Adipocyte (in vitro differentiated cells): ENCODE measurements at places on chromosomes 12 and 14.

DNA sequence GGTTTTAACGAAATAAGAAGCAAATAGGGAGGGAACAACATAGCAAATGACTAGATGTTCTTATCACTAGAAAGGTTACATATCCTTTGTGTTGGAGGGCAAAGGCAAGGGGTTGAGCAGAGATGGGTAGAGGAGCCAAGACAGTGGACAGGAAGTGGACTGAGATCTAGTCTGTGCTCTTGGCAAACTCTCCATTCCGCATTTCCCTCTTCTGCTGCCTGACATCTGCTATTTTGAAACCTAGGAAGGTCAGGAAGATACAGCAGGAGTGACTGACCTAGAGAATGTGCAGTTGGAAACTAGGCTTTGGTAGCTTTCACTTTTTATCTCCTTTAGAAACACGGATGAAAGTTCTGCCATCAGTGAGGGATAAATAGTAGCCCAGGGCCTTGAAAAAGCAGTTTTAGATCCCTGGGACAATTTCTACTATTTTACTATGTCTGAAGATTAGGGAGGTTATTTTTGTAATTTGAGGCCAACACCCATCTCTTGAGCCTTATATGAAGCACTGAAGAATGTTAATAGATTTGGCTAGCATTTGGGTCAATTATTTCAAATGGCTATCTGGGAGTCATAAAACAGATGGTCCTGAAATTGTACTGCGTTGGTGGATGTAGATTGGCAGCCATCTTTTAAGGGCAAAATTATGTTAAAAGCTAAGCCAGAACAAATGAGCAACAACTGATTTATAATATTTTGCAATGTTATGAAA, 410.3 kb downstream of the PCNX1 start:
- no peak for DNase-seq

DNA sequence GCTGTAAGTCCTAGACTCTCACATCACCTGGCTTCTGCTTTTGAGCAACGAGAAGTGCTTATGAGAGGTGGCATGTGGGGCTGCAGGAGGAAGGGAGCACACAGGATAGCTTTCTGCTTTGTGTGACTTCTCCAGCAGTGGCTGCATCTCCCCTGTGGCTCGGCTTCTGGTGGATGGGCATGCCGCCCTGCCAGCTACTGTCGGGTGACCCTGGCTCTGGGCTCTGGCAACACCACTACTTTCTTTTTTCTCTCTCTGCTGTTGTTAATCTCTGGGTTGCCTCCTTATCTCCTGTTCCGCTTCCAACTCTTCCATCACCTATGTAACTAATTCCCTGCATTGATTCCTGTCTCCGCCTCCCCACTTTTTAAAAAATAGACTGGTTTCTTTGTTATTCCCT, 209.1 kb upstream of the DAAM1 start:
- DNase-seq: no peak

GRCh38 chr12:38745601-38746000, 159.8 kb downstream of the CPNE8 start:
- no peak for DNase-seq

- DNase-seq: no peak
These were observed 3.4 kb downstream of the CYP46A1 start for GRCh38 chr14:99687284-99688209.

DNA sequence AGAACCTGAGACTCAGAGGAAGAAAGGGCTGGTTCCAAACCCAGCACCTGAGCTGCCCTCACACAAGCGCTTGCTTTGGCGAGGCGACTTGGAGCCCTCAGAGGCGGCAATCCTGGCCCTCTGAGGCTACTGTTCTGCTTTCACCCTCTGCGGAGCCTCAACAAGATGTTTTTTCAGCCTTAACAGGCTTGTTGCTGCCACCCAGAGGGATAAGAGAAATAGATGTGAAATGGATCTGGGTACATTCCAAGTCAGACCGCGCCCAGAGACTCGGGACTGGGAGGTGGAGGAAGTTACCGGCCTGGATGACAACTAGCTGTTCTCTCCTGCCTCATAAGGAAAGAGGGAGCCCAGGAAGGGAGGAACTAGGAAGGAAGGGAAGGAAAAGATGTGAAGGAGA, 89.6 kb downstream of the TTC7B start:
- DNase-seq: peak; percentile 54

GRCh38 chr12:127621366-127621765, 645.6 kb upstream of the TMEM132C start:
- no peak for DNase-seq

GRCh38 chr12:96414637-96415036, 14.4 kb upstream of the CDK17 start:
- DNase-seq: no peak

DNA sequence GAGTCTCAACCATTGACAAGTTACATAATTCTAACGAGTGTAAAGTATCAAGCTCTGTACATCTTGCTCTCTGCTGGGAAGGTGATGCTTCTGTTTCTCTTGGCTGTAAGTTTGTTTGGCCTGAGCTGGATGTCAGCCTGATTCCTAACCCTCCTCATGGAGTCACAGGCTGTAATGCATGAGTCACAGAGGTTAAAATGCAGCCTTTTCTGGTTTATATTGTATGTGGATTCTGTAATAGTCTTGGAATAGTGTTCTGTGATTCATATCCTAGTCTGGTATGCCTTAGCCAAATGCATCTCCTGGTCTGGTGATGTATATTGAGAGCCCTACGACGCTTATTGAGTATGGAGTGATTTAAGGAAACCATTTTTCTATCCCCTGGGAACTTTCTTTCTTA, 104.5 kb upstream of the FRMD6 start:
- peak; percentile 97 for DNase-seq

GRCh38 chr14:85762526-85762925, 232.6 kb downstream of the FLRT2 start:
- DNase-seq: no peak

DNA sequence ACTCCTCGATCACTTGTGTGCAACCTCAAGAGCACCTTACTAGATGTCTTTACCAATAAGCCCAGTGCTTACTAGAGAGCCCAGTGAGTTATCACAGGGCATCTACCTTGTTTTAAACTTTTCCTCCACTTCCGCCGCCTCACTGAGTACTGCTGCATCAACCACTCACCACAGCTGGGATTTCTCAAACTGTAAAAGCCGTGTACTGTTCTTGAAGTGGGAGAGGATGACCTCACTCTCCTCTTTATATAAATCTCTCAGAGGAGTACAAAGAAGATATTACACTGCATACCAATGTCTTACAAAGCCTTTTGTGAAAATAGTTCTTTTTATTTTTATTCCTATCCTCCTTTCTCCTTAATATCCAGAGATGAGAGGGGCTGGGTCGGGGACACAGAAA, 94.1 kb downstream of the PLCZ1 start:
- peak; percentile 45 for DNase-seq

- DNase-seq: no peak
These were observed 231.1 kb downstream of the SLC2A13 start for GRCh38 chr12:39874785-39875184.

GRCh38 chr14:40983604-40984003, 623.1 kb upstream of the LRFN5 start:
- DNase-seq: no peak

DNA sequence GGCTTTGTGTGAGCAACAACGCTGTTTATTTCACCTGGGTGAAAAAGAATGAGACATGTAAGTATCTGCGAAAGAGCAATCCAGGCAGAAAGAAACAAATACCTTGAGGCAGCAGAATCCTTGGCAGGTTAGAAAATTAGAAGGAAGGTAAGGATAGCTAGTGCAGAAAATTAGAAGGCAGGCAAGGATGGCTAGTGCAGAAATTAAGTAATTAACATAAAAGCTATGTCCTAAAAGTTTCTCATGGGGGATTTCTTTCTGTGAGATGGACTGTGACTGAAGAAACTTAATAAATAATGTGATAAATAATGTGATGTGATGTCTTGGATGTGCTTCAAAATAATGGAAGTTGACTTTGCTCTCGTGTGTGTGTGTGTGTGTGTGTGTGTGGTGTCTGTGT, 9.9 kb upstream of the TRIP11 start:
- DNase-seq: no peak

DNA sequence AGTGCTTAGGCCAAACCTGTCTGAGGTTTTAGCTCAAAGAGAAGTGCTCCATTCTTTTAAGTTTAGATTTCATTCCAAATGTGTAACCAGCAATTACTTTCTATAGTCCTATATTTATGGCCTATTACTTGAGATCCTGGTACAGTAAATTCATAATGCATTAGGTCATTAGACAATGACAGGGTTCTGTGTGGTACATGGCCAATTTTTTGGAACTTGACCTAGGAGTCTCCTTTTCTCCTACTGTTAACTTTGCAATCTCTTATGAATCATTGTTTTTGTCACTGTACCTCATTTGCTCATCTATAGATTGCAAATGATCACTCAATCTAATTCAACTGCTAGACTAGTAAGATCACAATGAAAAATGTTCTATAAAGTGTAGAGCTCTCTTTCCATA, 136.7 kb downstream of the PDE3A start:
- no peak for DNase-seq

- no peak for DNase-seq
These were observed 230.0 kb downstream of the ZFP36L1 start for GRCh38 chr14:68562911-68563250.

- DNase-seq: no peak
These were observed 18.5 kb downstream of the HPD start for GRCh38 chr12:121839993-121840761.

GRCh38 chr12:15299947-15300346, 22.4 kb upstream of the PTPRO start:
- DNase-seq: no peak

DNA sequence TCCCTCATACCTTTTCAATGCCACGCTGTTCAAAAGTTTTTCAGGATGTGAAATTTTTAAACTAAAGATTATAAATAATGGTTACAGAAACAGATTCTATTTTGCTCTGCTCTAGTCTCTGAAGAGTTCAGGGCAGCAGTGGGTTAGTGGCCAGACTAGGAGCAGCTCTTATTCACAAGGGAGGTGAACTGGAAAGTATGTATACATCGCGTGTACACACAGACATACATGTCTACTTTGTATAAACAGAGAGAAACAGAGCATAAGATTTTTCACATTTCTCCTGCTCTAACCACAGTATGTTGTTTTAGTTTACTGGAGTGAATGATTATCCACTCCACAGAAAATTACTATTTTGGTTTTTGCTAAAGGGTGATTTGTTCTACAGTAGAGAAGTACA, 74.4 kb upstream of the CRY1 start:
- DNase-seq: peak; percentile 40

- peak; percentile 70 for DNase-seq
These were observed 149.0 kb downstream of the TGFB3 start for GRCh38 chr14:75832621-75833297.

- no peak for DNase-seq
These were observed 67.6 kb upstream of the GRIN2B start for GRCh38 chr12:14048941-14049545.

DNA sequence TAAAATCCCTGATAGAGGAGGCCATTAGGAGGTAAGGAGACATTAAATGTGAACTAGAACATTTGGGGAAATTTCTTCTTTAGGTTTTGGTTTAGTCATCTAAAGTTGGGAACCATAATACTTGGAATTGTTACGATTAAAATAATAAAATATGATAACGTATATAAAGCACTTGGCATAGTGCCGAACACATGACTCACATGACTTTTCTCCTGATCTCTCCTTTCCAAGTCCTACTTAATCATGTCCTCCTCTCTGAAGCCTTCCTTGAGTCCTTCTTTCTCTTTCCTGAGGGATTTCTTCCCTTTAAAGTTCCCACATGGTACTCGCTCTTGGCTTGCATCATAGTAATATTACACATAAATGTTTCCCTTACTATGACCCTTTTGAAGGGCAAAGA, 20.0 kb downstream of the BEST3 start:
- no peak for DNase-seq

GRCh38 chr12:6049992-6050391, 74.5 kb downstream of the VWF start:
- no peak for DNase-seq

GRCh38 chr14:28589792-28590191, 176.8 kb upstream of the FOXG1 start:
- DNase-seq: no peak

GRCh38 chr12:27817766-27818165, 37.7 kb upstream of the MANSC4 start:
- no peak for DNase-seq

DNA sequence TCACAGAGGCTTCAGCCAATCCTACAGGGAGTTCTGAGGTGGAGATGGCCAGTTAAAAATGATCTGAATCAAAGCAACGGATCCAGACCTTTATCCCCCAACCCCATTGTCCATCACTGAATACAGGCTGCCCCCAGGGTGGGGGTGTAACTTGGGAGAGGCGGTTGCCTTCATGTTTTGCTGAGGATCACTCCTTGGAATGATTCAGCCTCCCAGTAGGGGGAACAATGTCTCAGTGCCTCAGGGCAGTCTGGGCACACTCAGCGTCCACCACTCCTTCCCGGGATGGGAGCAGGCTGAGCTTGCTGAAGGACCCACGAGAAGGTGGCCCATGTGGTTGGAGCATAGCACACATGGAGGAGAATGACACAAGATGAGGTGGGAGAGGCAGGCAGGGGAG, 60.2 kb downstream of the RFX4 start:
- no peak for DNase-seq

DNA sequence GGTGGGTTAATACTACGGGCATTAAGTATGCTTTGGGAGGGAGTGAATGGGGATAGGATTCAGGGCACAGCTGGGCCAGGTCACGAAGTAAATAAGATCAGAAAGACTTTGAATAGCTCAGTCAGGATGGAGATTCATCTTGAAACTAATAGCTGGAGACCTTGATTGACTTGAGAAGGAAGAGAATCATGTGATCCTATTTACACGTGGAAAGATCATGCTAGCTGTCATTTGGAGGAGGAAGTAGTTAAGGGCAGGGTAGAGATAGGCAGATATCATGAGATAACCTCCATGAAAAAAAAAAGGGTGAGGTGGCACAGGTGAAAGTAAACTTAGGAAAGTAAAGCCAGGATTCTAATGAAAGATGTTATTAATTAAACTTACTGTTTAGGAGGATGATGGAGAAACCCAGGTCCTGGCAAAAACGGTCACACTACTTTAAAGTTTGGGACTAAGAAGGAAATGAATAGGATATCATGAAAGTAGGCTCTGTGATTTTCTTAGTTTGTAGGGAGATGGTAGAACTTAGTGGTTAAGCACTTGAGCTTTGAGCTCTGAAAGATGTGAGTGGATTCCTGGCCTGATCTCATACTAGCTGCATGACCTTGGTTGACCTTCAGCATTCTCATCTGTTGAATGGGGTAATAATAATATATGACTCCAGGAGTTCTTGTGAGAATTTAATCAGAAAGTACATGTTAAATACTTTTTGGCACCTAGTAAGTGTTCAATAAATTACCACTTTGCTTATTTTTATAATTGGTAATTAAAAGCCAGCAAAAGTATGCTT, 439.0 kb downstream of the NRXN3 start:
- DNase-seq: no peak

DNA sequence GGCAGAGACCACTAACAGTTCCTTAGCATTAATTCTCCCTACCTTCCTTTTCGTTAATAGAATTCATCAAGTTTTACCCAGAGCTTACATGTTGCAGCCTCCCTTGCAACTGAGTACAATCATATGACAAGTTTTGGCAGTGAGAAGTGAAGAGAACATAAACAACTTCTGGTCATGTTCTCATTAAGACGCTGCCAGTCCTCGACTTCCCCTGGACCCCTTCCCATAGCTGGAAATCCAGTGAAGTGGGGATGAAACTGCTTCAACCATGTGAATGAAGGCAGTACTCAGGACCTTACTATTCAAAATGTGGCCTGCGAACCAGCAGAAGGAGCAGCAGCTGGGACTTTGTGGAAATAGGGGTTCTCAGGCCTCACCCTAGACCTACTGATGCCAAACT, 133.9 kb downstream of the SPTSSA start:
- no peak for DNase-seq
